ENCODE measurements at places on chromosomes 6 and 20.

DNA sequence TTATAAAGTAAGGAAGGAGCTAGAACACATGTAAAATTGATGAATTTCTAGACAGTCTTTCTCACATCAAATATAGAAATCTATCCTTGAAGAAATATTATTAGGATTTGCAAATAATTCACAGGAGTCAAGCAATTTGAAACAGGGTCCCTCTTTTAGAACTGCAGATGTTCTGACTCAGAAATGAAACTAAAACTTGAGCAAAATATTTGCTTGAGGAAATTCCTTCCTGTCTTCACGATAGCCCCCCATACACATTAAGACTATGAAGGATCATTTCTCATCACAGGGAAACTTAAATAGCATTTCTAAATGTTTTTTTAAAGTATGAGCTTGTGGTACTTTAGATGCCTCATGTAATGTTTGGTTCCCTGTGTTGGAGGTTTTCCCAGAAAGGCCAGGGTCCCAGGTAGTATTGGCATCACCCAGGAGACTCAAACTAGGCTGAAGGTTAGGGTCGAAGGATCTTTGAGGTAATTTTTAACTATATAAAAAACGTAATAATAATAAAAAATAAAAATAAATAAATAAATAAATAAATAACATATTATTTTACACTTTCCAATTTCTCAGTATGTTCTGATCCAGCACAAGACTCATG is 144.0 kb upstream of the TBX18 start:
- DNase-seq, result no peak

DNA sequence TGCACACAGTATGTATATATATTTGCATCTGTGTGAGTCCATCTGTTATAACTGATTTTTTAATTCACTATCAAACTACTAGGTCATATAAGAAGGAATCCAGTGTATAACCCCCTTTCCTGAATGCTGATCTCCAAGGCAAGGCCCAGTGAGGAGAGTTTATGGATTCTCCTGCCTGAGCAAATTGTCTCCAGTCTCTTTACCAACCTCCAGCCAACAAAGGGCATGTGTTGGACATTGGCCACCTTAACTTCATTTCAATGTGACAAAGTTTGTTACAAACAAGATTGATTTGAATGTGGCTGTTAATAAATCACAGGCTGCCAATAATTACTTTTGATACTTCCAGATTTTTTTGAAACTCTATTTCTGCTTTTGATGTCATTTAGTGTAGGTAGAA is 191.6 kb downstream of the HAO1 start:
- DNase-seq, result no peak

GRCh38 chr6:19444481-19444880 is 392.7 kb upstream of the ID4 start:
- no peak for DNase-seq

GRCh38 chr6:107633680-107634323 is 143.9 kb downstream of the SOBP start:
- no peak for DNase-seq

DNA sequence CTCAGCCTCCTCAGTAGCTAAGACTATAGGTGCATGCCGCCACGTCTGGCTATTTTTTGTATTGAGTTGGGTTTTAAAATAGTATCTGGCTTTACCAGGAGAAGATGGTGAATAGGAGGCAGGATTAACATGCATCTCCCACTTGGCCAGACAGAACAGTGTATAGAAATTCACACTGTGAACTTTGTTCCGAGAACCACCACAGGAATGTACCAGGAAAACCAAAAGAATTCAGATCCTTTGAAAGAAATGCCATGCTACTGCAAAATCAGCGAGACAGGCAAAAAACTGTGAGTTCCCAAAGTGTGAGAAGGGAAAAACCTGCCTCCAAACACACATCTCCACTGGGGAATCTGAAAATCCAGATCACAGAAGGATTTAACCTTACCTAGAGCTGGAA is 327.6 kb downstream of the NKAIN2 start:
- no peak for DNase-seq

DNA sequence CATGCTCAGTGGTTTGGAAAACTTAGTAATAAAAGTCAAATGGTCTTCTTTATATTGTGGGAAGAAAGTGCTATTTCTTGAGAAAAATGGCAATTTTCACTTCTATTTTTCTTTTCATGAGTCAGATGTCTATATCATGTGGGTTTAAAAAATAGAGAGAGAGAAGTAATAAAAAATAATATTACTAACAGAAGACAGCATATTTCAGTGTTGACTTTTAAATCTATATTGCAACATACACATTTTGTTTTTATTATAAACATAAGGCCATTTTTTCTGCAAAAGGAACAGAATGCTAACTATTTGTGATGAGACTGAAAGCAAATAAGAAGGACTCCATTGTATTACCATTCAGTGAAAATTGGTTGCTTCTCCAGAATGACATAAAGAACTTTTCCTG is 135.1 kb upstream of the CNR1 start:
- no peak for DNase-seq

DNA sequence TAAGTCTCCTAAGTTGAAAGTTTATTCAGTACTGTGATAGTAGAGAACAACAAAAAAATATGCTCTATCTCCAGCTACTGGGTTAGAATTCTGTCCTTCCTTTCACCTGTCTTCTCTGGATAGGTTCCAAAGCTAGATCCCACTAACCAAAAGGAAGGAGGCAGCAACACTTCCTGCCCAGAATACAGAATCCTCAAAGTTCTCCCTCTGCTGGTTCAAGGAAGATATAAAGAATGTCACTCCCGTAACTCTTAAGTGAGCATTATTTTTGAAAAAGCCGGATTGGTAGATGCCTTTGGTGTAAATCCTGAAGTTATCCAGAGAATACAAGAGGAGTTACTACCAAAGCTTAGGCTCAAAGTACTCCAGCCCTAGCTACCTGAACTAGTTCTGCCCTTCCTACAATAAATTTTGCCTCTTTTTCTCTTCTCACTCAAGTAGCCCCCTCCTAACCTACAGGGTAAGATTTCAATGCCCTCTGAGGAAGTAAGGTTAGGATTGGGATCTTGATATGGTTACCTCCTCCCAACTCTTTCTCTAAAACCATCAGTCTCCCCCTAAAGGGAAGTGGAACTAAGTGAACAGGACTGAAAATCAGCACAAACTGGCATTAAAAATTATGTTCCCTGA is 26.0 kb upstream of the CRIP3 start:
- DNase-seq, result peak; percentile 38

GRCh38 chr6:35206346-35206745 is 7.4 kb upstream of the SCUBE3 start:
- no peak for DNase-seq

- DNase-seq, result peak; percentile 33
Observed at GRCh38 chr20:32623667-32624157, 38.6 kb upstream of the NOL4L start.

DNA sequence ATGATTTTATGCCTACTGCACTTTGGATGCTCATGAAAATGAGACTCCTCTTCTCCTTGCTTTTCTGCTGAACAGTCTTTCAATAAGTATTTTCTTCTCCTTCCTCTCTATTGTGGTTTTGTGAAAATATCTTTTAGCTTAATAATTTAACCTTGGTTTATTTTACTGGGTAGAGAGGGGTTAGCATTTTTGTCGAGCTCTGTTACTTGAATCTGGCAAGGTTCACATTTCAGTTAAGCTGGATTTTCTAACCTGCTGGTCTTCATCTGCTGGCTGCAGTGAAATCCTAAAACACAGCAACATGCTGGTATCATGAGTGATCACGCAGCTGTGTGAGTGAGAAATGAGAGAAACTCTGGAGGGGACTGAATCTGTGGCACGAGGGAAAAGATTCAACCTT is 222.7 kb upstream of the NOX3 start:
- DNase-seq, result no peak

- no peak for DNase-seq
Observed at GRCh38 chr6:43128926-43129325, 42.1 kb upstream of the SRF start.
